ENCODE measurements at places on chromosomes 16 and 17.

- DNase-seq: no peak
Measured at GRCh38 chr16:11302977-11303376, 21.8 kb upstream of the PRM1 start.

- no peak for DNase-seq
Measured at GRCh38 chr17:58918884-58919283, 163.2 kb downstream of the PPM1E start.

DNA sequence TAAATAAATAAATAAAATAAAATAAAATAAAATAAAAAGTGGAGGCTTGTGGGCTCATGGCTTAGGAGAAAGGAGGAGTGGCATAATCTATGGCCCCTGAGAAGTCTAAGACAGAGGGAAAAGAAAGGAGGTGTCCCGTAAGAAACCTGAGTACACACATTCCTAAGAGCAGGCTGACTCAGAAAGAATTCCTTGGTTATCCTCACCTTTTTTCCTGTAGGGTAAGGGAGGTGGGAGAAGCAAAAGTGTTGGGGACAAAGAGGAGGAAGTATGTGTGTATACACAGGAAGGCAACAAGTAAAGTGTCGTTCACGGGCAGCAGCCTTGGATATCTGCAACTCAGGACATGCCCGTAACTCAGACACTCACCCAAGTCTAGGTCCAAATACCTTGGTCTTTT lies 29.3 kb downstream of the MARF1 start:
- no peak for DNase-seq

- DNase-seq: no peak
Measured at GRCh38 chr16:35747658-35748455, 2288.4 kb downstream of the TP53TG3F start.

- DNase-seq: no peak
Measured at GRCh38 chr16:79639576-79640311, 39.2 kb upstream of the MAF start.

DNA sequence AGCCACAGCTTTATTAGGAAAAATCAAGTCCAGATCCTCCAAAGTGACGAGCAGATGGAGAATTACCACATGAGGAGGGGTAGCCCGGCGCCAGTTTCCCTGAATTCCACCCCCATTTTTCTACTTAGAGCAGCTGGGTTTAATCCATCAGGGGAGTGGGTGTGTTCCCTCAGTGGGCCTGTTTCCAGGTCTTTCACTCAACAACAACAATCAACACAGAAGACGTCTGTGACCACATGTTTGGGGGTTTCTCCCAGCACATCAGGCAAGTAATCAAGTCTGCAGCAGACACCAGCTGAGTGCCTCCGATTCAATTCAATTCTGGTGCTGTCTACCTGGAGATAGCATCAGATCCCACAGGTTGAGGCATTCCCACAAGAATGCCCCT lies 6.8 kb downstream of the SLC6A2 start:
- peak; percentile 95 for DNase-seq

- DNase-seq: no peak
Measured at GRCh38 chr17:39036009-39036408, 68.8 kb upstream of the FBXO47 start.

Measured in forelimb muscle (tissue), 1 donor.